ENCODE measurements at places on chromosomes 11 and 22.

DNA sequence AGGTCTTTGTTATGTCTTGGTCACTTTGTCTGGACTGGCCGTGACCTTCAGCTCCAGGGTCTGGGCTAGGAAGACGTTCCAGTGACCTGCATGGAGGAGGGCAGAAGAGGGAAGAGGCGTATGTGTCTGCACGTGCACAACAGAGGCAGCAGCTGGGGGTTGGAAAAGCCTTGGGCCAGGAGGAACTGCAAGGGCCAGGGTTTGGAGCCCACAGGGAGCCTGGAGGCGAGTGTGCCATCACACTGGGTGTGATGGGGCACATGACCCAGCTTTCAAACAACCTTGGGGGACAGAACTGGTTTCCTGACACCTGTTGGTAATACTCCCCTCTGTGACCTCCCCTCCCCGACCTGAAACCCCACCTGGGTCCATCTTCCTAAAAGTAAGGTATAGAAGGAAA lies 34.7 kb downstream of the CHRDL2 start:
- DNase-seq = no peak

- no peak for DNase-seq
Observed at GRCh38 chr22:42720263-42721044, at the start of gene A4GALT. A4GALT (minus strand) TSS chr22:42720870; CDS start chr22:42693951, 26,919 bp downstream.

DNA sequence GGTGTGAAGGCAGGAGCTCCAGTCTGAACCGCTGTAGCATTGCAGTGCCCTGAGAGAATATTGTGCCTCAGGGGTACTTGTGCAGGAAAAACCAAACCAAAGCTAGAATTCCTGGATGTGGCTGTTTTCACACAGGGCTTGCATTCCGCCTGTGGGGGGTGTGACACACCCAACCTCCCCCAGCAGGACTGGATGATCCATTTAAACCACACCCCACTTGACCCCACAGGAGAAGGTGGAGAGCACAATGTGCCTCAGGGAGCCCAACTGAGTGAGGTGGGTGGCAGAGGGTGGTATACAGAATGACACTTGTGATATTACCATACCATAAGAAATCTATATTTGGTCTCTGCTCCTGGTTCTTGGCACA lies 66.9 kb upstream of the SLC22A12 start:
- no peak for DNase-seq

DNA sequence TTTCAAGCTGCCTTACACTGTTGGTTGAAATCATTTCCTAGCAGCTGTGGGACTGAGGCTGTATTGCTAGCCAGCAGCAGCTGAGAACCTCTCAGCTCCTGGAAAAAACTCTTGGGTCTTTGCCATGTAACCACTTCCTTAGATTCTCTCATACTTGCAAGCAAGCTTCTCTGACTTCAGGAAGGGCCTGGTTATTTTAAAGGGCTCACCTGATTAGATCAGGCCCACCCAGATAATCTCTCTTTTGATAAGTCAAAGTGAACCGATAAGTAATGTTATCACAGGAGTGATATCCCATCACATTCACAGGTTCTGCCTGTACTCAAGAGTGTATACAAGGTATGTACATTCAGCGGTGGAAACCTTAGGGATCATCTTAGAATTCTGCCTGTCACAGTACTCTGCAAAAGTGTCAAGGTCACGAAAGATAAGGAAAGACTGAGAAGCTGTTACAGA lies 7.4 kb upstream of the CLPB start:
- DNase-seq = no peak

DNA sequence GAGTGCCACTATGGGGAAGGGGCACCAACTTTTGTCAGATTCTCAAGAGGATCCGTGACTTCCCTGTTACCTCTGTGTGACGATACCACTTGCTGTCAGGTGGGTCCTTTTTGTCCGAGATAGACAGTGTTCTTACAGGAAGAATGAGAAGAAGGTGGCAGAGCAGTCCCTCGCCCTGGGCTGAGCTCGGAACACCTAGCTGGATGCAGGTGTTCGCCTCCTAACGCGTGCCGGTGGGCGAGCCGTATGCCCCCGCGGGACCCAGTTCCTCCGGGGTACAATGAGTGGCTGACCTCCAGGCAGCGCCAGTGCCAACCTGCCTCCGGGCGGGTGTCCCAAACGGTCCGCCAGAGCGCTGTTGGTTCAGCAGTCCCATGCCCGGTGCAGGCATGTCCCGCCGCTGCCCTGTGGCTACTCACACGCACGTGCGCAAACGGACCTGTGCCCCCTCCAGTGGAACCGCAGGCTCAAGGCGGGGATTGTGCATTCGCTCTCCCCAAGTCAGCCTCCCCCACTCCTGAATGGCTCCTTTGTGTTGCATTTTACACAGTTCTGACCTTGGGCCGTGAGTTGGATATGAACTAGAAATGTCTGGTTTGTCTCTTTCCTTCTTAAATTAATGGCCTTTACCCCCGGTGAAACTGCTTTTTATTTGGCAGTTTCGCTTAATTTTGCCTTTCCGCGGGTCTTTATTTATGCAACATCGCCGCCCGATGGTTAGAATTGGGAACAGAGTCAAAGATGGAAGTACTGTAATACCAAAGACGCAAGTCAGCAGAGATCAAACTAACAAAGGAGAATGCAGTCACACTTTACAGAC lies 1.1 kb upstream of the ABTB2 start:
- DNase-seq = peak; percentile 24

- DNase-seq = no peak
Observed at GRCh38 chr11:66363805-66364535, 7.6 kb downstream of the SLC29A2 start.

DNA sequence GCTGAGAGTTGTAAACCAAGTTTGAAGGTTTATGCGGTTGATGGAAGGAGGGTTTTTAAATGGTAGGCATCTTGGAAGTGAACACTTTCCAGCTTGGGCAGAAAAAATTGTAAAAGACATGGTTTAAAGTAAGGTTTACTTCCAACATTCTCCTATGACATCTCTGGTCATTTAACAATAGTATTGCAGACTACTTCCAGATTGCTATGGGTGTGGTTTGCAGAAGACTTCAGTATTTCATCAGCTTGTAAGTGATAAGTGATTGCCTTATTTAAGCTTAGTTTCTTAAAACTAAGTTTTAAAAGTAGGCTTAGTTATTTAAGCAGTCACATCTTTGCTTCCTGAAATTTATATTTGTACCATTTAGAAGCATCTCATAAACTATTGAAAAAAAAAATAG lies 7.2 kb upstream of the STT3A start:
- no peak for DNase-seq

DNA sequence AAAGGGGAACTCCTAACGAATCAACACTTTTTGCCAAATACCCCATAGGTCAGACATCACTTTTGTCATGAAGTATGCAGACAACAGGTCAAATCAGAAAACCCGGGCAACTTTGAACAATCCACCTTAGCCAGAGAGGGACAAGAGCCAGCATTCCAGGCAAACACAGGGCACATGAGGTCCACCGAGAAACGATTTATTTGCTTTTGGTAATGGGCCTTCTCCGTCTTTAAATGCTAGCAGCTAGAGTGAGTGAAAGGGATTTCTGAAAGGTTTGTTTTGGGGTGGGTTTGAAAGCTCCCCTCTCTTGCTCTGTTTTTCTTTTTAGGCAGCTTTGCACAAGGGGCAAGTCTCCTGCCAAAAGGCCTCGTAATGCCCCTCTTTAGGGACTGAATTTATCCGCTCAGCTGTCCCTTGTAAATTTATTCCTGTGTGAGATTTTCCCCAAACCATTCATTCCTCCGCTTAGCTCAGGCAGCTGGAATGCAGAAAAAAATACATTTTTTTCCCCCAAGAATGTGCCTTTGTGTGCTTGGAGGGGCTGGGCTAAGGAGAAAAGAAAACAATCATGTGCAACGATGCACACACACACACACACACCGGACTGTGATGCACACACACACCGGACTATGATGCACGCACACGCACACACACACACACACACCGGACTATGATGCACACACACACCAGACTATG lies 196.9 kb downstream of the SNX19 start:
- no peak for DNase-seq

- no peak for DNase-seq
Observed at GRCh38 chr11:14954581-14954980, 17.6 kb downstream of the CALCA start.

- DNase-seq = no peak
Observed at GRCh38 chr11:28773606-28774005, 665.4 kb downstream of the METTL15 start.

DNA sequence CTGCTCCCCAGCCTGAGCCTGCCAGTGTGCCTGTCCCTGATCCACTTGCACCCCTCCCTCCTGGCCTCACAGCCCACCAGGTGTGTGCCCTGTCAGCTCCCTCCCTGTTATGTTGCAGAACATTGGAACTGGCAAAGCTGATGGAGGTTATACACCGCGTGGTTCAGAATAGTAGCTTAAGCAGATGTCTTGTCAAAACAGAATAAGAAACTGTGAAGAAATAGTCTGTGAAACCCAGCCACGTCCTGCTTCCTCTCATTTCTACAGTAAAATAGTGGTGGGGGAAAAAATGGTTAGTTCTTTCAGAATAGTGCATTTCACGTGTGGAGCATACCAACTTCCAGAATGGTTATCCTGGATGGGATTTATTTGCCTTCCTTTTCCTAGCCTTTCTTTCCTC lies 161.2 kb upstream of the NAV2 start:
- no peak for DNase-seq

GRCh38 chr22:31055635-31056159 lies 25.4 kb upstream of the SMTN start:
- peak; percentile 39 for DNase-seq

- no peak for DNase-seq
Observed at GRCh38 chr11:19301361-19301760, 60.6 kb upstream of the E2F8 start.

GRCh38 chr11:6419009-6419631 lies at the start of gene APBB1:
APBB1 (minus strand) TSS chr11:6419094; CDS start chr11:6411347, 7,747 bp downstream.
- no peak for DNase-seq

GRCh38 chr11:108817976-108818375 lies 153.1 kb downstream of the DDX10 start:
- DNase-seq = no peak

DNA sequence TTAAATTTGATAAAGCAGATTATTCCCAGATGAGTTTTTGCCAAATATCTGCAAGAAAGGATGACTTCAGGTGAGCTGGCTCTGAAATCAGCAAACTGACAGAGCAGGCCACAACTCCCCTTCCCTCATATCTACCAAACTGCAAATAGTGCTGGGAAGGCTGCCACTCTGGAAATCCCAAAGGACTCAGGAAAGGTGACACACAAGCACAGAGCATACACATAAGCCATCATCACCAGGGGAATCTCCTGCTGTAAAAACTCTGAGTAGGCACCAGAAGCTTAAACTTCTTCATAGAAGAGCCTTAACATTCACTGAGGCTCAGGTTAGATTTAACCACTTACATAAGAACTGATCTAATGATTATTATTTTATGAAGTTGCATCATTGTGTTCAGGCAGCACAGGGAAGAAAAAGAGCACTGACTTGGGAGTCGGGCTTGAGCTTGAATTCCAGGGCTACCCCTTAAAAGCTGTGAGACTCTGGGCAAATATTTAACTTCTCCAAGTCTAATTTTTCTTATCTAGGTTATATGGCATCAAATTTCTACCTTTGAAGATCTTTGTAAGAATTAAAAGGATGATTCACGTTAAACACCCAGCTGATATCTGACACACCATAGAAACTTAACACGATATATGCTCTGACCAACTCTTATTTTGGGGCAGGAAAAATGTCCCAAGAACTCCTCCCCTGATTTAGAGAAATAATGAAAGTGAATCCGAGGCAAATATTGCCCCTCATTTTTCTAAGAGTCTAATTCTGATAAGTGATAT lies 15.0 kb downstream of the SYTL2 start:
- no peak for DNase-seq

GRCh38 chr11:2989006-2989405 lies 3.1 kb downstream of the NAP1L4 start:
- no peak for DNase-seq

GRCh38 chr11:62497132-62497801 lies 49.3 kb downstream of the AHNAK start:
- no peak for DNase-seq

- no peak for DNase-seq
Observed at GRCh38 chr11:92941676-92942571, 27.5 kb upstream of the MTNR1B start.

GRCh38 chr11:14225666-14226065 lies 133.3 kb downstream of the RRAS2 start:
- no peak for DNase-seq

GRCh38 chr22:25007444-25008106 lies 55.1 kb downstream of the KIAA1671 start:
- no peak for DNase-seq

DNA sequence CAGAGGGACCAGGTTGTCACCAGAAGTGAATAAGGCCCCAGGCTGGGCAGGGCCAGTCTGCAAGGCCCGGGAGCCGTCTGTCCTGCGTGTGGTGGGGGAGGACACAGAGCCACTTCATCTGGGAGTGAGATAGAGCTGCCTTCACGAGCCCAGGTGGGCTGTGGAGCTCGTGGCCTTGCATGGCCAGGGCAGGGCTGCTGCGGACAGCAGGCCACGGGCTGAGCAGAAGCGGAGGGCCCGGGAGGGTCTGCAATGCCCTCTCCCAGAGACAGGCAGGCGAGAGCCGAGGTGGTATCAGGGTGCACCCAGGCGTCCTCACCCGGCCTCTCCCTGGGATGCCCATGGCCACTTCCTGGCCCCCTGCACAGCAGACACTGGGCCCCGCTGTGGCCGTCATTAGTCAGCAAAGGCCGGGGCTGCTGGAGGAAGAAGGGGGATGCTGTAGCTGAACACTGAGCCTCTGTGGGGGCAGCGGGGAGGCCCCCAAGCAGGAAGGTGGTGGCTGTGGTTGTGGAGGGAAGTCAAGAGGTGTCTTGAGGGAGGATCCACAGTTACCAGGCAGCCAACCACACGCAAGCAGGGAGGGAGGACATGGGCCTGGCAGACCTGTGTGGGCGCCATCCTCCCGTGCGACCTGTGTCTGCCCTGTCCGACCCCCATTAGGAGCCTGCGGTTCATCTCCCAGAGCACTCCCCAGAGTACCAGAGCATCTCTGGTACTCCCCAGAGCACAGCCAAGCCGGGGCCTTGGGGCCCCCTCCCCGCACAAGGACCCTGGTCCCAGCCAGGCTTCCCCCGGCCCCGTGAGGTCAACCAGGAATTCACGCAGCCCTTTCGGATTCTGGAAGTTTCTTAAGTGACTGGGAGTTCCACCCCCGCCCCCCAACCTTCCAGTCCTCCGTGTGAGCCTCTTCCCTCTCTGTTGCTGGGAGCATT lies 1109.5 kb downstream of the BRD1 start:
- no peak for DNase-seq

- DNase-seq = no peak
Observed at GRCh38 chr11:23212807-23213206, 352.5 kb upstream of the CCDC179 start.

- DNase-seq = no peak
Observed at GRCh38 chr11:117096201-117096991, 1.8 kb downstream of the SIK3 start.

DNA sequence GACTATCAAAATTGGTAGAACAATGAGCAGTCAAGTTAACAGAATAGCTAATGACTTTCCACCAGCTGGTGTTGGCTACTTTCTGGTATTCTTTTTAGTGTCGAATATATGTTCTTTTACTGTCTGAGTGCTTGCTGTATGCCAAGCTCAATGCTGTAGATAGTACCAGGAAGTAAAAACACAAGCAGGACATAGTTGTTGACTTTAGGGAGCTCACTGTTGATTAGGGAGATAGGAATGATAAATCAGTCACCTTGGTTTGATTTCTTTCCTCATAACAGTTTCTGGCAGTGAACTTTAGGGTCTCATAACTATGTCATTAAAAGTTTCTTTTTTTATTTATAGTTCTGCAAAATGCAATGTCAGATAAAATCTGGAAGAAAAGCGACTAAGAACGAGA lies 9.0 kb downstream of the HMGXB4 start:
- DNase-seq = no peak

All from GOT3 (cell line).